CMK (cell line): ENCODE measurements at places on chromosomes 13 and 19.

DNA sequence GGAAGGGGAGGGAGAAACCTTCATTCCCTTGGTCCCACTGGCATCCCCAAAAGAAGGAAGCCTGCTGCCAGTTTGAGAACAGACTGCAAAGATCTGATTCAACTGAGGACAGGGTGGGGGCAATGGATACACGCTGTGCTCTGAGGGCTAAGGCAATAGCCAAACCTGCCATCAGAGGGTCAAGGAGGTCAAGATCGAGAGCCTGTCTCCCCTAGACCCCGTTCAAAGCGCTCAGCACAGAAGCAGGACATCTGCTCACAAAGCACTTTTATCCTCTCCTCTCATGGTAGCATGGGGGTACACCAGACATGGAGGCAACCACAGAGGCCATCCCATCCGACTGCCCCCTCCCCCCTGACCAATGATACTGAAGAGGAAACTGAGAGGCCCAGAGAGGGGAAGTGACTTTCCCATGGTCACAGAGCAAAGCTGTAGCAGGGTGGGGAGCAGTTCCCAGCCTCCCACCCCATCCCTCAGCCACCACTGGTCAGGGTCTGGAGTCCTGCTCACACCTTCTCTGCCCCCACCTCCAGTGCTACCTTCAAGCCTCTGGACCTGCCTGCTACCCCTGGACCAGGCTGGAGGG, 11.1 kb downstream of the POU2F2 start:
- DNase-seq: no peak

DNA sequence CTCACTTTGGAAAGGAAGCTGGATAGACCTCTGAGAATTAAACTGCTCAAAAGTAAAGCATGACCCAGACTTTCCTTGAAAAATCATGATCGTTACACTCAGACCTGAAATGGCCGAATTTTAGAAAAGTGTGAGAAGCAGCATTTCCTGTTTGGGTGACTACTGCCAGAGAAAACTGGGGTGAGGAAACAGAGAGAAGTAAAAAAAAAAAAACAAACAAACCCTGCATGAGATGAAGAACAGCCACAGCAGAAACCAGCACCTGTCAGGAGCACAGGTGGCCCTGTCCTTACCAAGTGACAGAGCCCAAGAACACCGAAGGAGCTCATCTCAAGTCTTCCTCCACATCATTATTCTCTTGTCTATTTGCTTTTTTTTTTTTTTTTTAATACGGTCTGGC, 12.0 kb upstream of the ADPRHL1 start:
- DNase-seq: no peak

DNA sequence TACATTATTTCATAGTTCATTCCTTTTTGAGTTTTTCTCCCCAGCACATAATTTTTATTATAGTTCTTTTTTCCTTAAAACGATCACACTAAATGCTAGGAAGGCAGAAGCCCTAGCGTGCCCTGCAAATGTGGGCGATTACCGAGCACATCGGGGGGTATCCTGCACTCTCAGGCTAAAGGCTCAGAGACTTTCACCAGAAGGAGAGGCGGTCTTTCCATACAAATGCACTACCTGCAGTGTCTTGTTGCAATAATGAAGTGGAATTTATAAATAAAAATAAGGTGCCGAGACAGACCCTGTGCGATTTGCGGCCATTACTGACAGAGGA, 29.3 kb upstream of the SPACA7 start:
- no peak for DNase-seq

DNA sequence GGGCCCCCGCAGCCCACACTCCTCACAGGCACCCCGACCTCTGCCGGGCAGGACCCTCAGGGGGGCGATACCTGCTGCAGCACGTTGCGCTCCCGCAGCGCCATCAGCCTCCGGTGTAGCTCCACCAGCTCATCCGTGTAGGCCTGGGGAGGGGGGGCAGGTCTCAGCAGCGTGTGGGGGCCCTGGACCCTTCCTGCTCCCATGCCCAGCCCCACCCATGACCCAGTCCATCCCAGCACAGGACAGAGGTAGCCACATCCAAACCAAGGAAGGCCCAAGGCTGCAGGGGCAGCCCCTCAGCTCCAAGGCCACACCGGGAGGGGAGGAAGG, 66.5 kb downstream of the MLLT1 start:
- no peak for DNase-seq
